Fibroblast of skin of back (primary cell): ENCODE measurements at places on chromosomes 7 and 10.

- no peak for DNase-seq
These were observed 24.0 kb upstream of the GTF2I start for GRCh38 chr7:74633451-74633921.

DNA sequence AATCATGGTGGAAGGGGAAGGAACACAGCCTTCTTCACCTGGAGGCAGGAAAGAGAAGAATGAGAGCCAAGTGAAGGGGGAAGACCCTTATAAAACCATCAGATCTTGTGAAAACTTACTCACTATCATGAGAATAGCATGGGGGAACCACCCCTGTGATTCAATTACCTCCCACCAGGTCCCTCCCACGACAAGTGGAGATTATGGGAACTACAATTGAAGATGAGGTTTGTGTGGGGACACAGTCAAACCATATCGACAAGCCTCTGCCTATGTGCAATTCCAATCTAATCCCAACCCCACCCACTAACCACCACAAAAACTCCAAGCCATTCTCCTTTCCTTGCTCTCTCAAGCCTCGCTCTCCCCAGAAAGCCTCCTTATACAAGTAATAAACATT is 69.2 kb downstream of the TAC1 start:
- DNase-seq = no peak

GRCh38 chr10:119025336-119025735 is 4.2 kb upstream of the NANOS1 start:
- peak; percentile 82 for DNase-seq

GRCh38 chr10:4941540-4942330 is 21.5 kb upstream of the AKR1C1 start:
- DNase-seq = peak; percentile 18

DNA sequence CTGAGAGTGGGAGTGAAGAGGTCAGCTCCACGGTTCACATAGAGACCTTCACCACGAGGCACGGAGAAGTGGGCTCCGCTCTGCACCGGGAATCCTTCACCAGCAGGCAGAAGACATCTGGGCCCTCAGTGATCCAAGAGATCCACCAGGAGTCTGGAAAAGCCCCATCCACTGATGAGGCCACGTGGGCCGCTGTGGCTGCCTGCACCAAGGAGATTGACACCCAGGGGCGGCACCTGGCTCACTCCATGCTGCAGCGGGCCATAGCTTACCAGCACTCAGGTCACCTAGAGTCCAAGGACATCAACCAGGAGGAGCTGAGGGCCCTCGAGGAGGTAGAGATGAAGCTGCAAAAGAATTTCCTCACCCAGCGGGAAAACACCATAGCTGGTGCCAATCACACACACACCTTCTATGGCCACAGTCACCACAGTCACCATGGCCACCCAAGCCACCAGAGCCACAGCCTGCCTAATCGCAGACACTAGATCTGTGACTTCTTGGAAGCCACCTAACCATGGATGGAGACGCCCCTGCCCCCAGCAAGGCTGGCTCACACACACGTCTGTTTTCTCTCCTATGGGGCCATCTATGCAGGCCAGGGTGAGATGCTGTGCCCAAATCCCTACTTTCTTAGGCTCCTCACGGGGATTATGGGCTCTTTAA is 694 bp downstream of the C10orf62 start:
- no peak for DNase-seq

- no peak for DNase-seq
These were observed 12.2 kb downstream of the SUN1 start for GRCh38 chr7:844514-844913.
